SK-N-MC (cell line): ENCODE measurements at places on chromosomes 13 and 19.
A peak's percentile ranks its signal among the peaks of the same experiment; 100 is the strongest.

GRCh38 chr13:19676168-19676567 lies 42.7 kb downstream of the MPHOSPH8 start:
- DNase-seq: no peak

GRCh38 chr13:30216111-30216510 lies 91.2 kb downstream of the KATNAL1 start:
- peak; percentile 96 for DNase-seq

GRCh38 chr13:27177852-27178251 lies 6.2 kb upstream of the USP12 start:
- DNase-seq: no peak

DNA sequence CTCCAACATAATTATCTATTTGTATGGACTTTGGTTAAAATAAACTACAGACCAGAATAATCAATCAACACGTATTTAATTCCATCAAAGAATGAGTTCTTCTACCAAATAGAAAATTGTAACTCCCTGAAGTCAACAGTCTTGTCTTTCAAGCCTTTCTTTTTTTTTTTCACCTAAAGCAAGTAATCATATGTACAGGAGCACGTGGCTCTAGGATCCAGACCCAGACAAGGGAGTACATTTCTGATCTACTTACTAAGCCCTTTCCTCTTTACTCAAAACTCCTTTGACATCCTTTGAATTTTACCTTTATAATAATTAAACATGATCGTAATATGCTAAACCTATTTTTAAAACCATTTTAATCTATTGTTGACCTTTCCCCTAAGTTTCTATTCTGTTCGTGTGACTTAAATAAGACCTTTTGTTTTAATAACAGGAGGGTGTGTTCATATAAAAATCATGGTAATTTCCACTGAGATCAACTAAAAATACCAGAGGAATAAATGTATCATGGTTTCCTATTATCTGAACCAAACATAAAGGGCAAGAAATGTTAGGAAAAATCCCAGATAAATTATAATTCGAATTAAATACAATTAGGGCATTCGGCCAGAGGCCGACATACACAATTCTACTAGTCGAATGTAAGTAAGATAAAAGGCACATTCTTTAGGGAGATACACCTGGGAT lies 1.7 kb downstream of the SLC7A1 start:
- no peak for DNase-seq

GRCh38 chr19:41767115-41767514 lies 11.8 kb downstream of the CEACAM6 start:
- no peak for DNase-seq

DNA sequence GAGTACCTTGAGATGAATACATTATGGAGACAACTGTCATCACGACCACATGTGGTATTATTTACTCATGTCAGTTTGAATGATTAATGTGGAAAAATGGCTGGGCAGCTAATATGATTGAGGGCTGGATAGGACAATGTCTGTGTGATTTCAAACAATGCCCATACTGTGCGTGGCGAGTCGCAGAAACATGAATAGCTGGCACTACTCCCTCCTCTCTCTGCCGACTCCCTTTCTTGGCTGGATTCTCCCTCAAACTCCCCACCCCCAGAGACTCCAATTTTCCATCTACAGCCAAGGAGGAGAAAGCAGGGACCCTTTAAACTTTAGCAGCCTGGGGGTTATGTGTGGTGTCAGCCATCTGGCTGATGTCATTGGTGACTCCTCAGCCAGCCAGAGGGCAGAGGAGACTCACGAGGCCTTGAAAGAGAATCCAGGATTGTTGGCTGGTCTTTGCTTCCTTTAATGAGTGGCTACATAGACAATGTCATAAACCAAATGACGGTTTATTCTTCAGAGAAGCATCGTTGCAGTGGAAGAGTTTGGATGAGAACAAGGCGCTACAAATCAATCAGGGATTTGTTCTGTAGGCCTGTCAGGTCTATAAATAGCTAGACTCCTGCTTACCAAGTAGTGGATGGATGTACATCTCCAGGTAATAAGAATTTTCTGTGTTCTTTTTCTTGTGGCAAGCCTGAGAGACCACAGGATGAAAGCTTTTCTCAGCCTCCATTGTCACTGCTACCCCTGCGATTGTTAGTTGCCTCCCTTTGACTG lies 165.6 kb downstream of the DLEU7 start:
- DNase-seq: no peak

DNA sequence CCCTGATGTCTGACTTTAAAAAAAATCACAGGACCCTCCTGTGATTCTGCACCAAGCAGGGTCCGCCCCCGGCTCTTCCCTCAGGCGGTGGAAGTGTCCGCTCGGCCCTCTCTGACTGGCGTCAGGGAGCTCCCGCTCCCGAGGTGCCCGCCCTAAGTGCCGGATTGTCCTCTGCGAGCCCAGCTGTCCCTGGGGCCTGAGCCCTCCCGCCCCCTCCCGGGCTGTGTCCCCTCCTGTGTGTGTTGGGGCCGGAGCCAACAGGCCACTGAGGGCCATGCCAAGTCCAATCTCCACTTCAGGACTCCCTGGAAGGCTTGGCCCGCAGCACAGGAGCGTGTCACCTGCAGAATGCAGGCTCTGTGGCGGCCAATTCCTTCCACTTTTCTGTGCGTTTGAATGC lies 25.4 kb downstream of the MAP2K2 start:
- no peak for DNase-seq

GRCh38 chr13:82822935-82823334 lies 1059.3 kb downstream of the SLITRK1 start:
- DNase-seq: no peak

DNA sequence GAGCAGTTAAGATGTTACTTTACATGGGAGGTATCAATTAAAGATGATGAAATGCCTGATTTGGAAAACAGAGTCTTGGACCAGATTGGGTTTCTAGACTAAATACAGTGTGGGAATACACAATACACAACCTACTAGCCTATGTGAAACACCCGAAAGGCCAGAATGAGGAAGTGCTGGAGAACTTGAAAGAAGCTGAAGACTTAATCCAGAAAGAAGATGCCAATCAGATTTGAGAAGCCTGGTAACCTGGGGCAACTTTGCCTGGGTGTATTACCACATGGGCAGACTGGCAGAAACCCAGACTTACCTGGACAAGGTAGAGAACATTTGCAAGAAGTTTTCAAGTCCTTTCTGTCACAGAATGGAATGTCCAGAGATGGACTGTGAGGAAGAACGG lies 43.2 kb downstream of the N4BP2L1 start:
- no peak for DNase-seq

DNA sequence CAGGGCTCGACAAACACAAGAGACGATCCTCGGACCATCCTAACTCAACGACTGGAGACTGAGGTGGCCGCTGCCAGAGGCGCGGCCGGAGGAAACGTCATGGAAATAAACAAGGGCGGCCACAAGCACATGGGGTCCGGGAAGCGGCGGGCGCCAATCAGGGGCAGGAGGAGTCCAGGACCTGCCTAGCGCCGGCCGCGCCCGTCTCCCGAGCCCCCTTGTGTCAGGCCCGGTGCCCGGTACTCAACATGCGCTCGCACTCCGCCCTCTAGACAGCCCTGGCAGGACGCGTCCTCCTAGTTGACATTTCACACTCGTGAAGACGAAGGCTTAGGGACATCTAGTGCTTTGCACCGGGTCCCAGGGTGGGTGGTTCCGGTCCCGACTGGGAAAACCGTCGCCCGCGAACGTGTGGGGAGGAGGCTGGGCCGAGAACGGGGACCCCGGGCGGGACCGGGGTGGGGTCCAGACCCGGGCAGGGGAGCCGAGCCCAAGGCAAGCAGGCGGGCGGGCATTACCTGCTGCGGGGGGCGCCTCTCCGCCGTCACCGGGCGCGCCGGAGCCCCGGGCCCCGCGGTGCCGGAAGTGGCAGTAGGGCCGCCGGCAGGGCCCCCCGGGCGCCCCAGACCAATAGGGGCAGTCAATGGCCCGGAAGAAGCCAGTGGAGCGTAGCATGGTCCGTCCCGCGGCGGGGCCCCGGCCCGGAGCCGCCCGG lies 442 bp downstream of the REXO1 start:
- DNase-seq: no peak

- no peak for DNase-seq
These were observed 140.4 kb downstream of the TEX29 start for GRCh38 chr13:111460548-111461444.

DNA sequence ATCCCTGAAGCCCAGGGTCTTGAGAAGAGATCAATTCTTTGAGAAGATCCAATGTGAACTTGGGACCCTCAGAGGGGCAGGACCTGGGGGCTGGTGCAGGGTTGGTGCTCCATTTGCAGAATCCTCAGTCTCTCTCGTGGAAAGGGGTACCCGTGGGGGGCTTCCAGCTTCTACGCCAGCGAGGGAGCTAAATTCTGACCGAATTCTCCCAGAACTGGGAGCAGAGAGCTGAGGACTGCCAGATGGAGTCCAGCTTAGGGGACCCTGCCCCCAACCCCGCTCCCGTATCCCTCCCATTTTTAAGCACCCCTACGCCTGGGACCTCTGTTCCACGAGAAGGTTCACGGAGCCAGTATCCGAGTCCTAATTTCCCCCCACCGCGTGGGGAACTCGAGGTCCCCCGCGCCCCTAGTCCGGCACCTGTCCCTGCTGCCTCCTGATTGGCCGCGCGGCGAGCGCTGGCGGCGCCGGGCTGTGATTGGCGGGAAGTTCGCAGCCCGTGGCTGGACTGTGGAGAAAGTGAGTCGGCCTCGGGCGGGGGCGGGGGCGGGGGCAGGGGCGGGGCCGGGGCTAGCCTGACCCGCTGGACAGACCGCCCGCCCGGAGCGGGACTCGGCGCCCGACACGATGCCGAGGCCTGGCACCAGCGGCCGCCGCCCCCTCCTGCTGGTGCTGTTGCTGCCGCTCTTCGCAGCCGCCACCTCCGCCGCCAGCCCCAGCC lies 4.4 kb upstream of the LTBP4 start:
- DNase-seq: no peak

DNA sequence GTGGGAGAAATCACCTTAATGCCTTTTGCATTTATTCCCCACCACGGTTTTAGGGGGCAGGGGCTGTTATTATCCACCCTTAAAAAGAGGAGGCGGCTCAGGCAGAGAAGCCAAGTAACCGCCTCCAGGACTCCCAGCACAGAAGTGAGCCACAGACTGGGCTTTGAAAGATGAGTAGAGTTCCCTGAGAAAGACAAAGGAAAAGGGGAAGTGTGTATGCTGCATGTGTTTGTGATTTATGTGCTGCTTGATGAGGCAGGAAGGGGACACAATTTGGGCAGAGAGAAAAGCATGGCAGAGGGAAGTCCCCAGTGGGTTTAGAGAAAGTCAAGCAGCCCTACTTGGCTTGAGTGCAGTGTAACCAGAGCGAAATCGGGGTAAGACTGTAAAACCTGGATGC lies 85.0 kb downstream of the DOCK9 start:
- DNase-seq: no peak

GRCh38 chr13:43478902-43479301 lies 307.9 kb downstream of the ENOX1 start:
- DNase-seq: no peak

- no peak for DNase-seq
These were observed 82.4 kb downstream of the KCTD12 start for GRCh38 chr13:76803831-76804230.

DNA sequence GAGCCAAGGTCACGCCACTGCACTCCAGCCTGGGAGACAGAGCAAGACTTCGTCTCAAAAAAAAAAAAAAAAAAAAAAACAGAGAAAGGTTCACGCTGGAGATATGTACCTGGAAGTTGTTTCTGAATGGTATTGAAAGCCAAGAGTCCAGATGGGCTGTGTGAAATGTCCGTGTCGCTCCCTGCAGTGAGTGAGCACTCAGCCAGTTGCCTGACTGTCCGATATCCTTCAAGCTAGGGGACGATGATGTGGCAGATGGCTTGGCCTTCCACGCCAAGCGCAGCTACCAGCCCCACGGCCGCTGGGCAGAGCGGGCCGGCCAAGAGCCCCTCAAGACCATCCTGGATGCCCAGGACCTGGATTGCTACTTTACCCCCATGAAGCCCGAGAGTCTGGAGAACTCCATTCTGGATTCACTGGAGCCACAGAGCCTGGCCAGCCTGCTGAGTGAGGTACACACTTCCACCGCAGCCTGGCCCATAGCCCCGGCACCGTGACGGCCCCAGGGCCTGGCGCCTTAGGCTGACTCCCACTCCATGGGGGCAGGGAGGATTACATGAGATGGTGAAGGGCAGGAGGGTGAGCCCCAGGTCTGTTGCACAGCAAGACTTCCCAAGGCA lies 11.7 kb upstream of the OVOL3 start:
- no peak for DNase-seq

- no peak for DNase-seq
These were observed 6.4 kb downstream of the TLE5 start for GRCh38 chr19:3055741-3056416.

DNA sequence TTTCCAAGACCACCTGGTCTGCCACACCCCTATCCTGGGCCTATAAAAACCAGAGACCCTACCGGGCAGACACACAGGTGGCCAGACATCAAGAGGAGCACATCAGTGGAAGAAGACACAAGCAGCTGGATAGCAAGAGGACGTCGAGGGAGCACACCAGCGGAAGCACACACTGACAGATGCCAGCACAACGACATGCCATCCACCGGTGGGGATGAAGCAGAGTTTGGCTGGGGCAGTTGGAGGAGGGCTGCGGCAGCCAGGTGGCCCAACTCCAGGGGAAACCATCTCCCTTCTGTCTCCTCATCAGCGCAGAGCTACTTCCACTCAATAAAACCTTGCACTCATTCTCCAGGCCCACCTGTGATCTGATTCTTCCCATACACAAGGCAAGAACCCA lies 200.6 kb downstream of the PCDH17 start:
- no peak for DNase-seq
